CD4-positive, alpha-beta T cell treated with Interleukin-10 for 1 hour (primary cell): ENCODE measurements at places on chromosomes 1 and 21.
A peak's percentile ranks its signal among the peaks of the same experiment; 100 is the strongest.

DNA sequence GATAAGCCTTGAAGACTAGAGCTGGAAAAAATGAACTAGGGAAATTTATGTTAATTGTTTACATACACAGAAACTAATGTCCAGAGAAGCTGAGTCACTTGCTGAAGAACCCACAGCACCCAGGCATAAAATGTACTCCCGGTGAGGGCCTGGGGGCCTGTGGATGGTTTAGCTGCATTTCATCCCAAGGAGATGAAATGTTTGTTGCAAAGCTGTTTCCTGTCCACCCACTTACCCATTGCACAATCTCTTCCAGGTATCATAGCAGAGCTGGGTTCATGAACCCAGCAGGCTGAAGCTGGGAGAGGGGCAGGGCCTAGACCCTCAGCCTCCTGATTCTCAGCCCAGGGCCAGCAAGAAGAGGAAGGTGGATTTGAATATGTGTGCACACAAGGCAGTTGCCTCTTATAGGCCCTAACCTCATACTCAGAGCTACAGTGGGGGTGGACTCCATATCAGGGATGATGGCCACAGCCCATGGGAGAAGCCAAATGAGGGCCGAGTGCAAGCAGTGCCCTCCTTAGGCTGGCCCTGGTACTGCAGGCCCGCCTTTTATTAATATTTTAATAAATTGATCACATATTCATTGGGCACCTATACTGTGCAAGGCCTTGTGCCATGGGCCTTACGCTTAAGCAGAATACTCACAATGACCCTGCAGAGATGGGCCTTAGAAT, 110.8 kb downstream of the LACTBL1 start:
- no peak for DNase-seq

GRCh38 chr1:31798433-31799195, 17.2 kb downstream of the SPOCD1 start:
- DNase-seq, result no peak

GRCh38 chr1:55477953-55478352, 262.8 kb upstream of the USP24 start:
- no peak for DNase-seq

GRCh38 chr1:88350648-88351047, 333.4 kb upstream of the PKN2 start:
- DNase-seq, result no peak

- peak; percentile 55 for DNase-seq
Measured at GRCh38 chr1:117067533-117068370, 7.6 kb downstream of the TTF2 start.

DNA sequence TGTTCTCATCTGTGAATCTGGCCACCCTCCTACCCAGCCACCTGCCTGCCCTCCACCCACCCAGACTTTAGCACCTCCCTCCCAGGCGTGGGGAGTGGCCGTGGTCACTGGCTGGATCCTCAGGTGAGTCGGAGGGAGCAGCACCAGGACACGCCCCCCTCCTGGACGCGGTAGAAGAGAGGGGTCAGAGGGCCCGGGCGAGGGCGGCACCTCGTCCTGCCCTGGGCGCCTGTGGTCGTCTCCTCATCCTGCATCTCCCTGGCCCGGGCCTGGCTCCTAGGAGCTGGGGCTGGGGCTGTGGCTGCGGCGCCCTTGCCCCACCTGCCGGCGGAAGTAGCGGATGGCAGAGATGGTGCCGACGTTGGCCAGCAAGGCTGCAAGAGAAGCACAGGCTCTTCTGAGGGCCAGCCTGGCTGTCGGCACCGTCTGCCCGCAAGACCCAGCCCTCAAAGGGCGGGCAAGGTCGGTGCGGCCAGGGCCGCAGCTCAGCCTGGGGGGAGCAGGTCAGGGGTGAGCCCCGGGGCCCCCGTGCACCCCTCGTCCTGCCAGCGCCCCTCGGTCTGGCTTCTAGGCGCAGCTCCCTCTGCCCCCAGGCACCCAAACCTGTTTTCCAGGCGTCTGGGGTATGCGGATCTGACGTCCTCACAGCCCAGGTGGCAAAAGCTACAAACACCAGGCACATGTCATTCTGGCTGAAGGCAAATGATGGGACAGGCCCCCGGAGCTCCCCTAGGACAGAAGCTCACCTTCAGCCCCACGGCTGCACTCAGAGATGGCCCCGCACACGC, 5.8 kb downstream of the PERM1 start:
- DNase-seq, result peak; percentile 75

DNA sequence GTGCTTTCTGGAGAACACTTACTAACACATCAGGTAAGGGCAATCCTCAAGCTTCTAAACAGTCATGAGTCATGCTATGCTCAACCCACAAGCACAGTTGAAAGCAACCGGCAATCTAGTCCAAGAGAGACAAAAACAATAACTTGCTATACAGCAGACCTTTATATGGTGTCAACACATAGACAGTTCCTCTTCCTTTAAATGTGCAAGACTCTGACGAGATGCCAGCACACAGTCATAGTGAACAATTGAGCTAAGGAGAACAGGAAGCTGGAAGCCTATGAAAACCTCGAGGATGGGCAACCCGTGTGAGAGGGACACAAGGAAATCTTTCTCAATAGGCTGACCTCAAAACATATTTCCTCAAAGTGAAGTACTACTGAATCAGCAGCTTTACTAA, 5.3 kb downstream of the ADIPOR1 start:
- DNase-seq, result peak; percentile 18

DNA sequence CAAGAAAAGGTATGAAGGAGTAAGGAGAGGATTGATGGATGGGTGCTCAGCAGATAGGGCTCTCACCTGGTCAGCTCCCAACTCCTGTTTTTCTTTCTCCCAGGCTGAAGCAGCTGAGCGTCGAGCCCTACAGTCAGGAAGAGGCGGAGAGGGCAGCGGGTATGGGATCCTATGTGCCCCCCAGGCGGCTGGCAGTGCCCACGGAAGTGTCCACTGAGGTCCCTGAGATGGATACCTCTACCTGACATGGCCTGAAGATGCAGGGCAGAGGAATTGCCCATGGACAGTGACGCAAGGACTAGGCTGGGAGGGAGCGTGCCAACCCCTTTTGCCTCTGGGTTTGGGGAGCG, 739 bp downstream of the ZNF593 start:
- DNase-seq, result no peak

GRCh38 chr1:155309423-155310021, 856 bp downstream of the FDPS start:
- no peak for DNase-seq

- no peak for DNase-seq
Measured at GRCh38 chr1:184512724-184513123, 125.9 kb downstream of the C1orf21 start.

DNA sequence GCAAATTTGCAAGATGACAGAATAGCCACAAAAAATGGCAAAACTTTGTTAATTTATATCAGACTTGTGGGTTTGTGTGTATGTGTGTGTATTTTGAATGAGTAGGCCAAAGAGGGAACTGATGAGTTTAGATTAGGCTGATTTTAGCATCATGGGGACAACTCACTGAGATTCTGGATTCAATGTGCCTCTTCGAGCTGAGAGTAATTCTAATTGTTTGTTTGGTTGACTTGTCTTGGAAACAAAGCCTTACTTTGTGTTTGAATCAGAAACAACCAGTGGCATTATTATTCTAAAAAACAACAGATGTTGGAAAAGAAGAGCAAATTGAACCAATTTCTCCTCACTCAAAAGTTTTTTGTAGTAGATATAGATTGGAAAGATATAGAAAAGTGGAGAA, 40.5 kb upstream of the C21orf91 start:
- no peak for DNase-seq

GRCh38 chr1:185044387-185044786, 971 bp upstream of the RNF2 start:
- DNase-seq, result no peak

GRCh38 chr1:176073524-176074157, 133.4 kb downstream of the COP1 start:
- peak; percentile 53 for DNase-seq

DNA sequence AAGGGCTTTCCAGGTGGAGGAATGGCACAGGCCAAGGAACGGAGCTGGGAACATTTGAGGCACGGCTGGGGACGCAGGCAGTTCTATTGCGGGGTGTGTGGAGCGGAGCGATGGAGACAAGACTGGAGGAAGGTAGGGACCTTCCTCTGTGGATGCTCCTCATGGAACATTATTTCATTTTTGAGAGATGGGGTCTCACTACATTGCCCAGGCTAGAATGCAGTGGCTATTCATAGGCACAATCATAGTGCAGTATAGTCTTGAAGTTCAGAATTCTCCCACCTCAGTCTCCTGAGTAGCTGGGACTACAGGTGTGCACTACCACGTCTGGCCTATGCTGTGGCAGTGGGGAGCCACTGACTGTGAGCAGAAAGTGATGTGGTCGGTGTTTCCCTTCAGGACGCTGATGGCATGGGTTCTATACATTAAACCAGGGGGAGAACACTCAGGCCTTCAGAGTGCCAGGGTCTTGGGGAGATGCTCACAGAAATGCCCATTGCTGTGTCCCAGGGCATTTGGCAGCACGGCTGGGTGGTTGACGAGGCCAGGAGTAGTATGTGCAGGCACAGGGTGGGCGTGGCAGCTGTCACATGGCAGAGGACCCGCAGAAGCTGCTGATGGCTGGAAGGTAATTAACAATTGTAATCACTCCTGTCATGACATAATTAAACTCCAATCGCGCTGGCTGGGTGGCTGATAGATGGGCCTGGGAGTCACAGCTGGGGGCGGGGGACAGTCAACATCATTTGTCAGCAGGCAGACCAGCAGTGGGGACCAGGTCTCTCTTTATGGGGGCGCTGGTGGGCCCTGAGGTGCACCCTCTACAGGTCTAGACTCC, 40.8 kb upstream of the ACOT11 start:
- DNase-seq, result no peak

GRCh38 chr1:156081917-156082308, 352 bp downstream of the MEX3A start:
- DNase-seq, result no peak

GRCh38 chr1:153680120-153680403, 1.6 kb downstream of the NPR1 start:
- no peak for DNase-seq
